KG1 (cell line): ENCODE measurements at places on chromosomes 16 and 17.

GRCh38 chr17:50187394-50187725, 14.1 kb downstream of the COL1A1 start:
- no peak for DNase-seq

DNA sequence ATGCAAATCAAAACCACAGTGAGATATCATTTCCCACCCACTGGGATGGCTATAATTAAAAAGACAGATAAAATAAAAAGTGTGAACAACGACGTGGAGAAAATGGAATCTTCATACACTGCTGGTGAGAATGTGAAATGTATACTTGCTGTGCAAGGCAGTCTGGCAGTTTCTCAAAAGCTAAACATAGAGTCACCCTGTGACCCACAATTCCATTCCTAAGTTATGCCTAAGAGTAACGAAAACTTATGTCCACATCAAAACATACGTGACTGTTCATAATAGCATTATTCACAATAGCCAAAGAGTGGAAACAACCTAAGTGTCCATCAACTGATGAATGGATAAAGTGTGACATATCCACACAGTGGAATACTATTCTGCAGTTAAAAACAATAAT, 38.1 kb upstream of the VPS4A start:
- no peak for DNase-seq

DNA sequence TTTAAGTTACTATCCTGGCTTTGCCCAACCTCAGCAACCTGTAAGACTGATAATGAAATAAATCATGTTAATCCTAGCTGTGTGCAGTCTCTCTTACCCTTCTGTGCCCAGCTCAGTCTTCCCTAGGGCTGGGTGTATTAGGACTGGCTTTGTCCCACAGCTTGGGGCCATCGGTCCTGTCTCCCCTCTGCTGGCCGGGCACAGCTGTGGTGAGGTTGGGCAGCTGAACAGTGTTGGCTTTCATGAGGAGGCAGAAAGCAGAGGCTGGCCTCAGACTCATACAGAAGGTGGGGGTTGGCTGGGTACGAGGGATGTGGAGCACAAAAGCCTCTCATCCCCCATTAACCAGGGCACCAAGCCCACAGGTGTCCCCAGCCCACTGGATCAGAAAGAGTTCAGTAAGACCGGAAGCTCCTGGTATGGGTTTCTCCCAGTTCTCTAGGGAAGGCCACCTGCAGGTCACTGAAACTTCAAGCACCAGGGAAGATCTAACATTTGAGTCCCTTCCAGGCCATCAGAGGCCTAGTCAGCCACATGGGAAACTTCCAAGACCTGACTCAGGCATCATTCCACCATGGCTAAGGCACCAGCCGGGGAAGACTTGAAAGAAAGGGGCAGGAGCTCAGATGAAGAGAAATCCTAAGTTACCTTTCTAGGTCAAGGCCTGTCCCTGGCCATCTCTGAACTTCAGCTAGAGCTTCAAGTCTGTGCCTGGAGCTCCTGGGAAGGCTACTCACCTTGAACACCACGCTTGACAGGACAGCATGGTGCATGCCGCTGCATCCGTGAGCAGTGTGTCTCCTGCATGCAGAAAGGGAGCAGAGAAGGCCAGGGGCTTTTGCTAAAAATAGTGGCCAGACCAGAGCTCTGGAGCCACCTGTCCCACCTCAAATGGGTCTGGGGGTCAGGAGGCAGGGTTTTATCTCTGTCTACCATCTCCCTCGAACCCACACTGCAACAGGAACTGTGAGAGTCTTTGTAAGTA, 8.8 kb downstream of the CNP start:
- no peak for DNase-seq

GRCh38 chr16:30350134-30350871, 4.8 kb downstream of the CD2BP2 start:
- no peak for DNase-seq

- DNase-seq: no peak
These were observed 3.0 kb downstream of the NOL3 start for GRCh38 chr16:67173323-67173722.

GRCh38 chr17:44361292-44362260, 2.1 kb downstream of the FAM171A2 start:
- no peak for DNase-seq

DNA sequence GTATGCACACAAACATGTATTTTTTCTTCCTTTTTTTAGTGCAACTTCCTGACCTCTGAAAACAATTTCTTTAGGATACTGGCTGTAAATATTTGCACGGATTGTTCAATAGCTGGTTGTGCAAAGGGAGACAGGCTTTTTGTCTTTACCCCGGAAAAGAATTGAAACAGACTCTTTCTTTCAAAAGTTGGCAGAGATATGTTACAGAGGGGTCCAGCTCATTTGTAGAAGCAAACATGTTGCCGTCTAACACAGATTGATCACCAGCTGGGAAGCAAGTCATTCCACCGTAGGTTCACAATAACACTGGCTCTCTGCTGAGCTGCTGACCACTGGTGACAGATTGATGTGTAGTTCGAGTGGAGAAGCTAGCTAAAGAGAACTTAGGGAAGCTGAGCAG, 130.9 kb downstream of the STX8 start:
- DNase-seq: no peak

- no peak for DNase-seq
These were observed 1.4 kb downstream of the UBE2I start for GRCh38 chr16:1310832-1311200.

DNA sequence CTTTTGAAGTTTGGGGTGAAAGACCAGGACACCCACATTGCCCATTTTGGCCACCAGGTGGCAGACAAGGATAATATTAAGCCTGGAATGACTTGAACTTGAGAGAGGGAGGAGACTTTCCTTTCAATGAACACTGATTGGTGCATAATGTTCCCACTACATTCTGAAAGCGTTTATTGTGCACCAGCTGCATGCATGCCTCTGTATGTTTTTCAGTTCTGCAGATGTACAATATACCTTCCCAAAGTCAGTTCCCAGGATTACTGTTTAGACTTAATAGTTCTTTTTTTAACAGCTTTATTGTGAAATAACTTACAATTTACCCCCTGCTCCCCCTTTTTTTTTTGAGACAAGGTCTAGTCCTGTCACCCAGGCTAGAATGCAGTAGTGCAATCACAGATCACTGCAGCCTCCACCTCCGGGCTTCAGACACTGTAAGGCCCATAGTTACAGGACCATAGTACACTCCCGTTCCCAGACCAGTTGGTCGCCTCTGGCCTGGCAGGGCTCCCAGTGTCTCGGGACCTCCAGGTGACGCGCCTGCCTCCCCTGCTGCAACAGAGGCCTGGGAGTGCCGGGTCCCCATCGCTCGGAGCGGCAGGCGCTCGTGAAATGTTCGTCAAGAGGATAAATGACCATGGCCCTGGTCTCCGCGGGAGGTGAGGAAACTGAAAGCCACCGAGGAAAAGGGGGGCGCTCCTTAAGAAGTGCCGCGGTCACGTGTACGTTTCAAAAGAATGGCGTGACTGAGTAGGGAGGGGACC, 12.2 kb downstream of the CES2 start:
- DNase-seq: peak; percentile 64

DNA sequence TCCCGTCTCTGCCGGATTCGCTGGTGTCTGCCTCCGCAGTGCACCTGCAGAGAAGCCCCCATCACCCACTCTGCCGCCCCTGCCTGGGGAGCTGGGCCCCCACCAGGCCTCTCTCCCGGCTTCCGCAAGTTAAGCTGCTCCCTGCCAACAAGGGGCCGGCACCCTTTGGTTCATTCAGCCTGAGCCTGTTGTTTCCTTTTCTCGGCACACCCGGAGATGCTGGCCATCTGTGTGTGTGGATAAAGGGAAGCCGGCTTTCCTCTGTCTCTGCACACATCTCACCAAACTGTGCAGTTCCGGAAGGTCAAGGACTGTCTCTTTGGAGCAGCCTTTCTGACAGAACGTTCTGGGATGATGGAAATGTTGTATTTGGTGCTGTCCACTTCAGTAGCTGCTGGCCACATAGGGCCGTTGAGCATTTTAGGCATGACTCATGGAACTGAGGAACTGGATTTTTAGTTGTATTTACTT, 6.8 kb downstream of the MAPK8IP3 start:
- no peak for DNase-seq

GRCh38 chr17:33674685-33675084, 381.6 kb upstream of the ASIC2 start:
- peak; percentile 38 for DNase-seq

DNA sequence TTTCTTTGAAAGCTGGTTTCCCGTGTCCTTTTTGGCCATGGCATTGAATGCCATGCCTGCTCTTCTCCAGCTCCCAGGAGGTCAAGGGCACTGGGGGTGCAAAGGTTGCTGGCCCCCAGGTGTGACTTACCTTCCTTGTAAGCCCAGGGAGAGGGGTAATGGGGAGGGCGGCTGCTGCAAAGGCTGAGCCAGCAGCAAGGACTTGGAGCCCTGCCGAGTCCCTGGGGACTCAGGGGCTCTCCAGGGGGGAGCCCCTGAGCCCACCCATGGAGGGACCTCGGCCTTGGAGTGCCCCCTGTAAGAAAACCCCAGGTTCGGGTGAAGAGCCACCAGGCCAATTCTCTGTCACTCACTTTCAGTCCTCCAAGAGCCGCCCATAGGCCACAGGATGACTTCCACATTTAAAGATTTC, 5.9 kb upstream of the CCL22 start:
- no peak for DNase-seq

- no peak for DNase-seq
These were observed 4.8 kb downstream of the LIMD2 start for GRCh38 chr17:63694950-63695773.

DNA sequence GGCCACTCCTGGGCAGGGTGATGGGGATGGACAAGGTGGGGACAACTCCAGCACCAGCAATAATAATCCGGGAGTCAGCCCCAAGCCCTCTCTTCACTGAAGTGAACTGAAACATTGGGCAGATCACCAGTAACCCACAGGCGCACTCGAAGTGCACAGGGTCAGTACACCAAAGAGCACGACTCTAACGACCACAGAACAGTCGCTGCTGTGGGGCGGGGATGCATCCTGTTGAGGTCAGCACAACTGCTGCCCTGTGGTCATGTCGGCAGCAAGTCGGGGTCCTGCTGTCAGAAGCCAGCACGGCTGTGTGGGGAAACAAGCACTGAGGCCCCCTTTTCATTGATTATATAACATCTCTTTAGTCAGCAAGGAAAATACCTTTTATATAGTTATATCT, 14.6 kb downstream of the DNASE1 start:
- no peak for DNase-seq

DNA sequence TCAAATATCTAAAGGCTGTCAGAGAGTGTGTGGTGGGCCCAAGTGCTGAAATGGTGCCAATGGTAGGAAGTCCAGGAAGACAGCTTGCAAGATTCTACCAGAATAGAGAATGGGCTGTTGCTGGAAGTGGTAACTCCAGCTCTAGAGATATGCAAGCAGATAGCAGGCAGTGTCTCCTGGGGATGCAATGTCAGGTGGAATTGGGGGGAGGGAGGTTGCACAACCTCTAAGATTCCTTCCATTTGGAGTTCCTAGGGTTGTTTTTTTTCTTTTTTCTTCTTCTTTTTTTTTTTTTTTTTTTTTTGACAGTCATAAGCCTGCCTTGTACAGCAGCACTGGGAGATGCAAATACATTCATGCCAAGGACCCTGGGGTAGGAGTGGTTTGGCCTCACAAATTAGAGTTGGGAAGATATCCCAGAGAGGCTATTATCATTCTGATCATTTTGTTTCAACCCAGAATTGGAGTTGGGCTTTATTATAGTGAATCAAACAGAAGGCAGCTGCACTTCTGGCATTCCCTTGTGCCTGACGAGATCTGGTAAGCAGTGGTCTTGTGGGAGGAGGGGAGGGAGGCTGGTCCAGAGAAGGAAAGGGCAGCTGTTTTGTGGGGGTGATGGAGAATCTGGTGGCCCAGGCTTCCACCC, 51.1 kb downstream of the SLC6A2 start:
- no peak for DNase-seq

DNA sequence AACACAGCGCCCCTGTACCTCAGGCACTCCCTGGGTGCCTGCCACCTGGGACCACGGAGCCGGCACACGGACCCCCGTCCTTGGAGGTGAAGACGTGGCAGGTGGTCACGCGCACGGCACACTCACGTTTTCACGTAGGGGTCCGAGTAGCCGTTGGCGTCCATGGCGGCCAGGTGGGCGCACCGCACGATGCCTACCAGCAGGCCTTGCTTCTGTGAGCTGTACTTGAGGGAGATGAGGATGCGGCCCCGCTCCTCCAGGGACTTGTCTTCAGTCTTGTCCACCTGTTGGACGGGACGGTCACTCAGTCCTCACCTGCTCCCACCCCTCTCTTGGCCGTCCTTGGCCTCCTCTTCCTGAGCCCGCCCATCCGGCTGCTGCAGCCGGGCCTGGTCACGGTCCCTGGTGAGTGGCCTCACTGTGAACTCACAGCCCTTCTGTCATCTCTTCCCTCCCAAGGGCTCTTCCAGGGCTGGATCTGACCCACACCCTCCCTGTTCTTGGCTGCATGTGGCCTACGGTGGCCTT, 18.8 kb downstream of the SCGB1C2 start:
- DNase-seq: no peak

- DNase-seq: no peak
These were observed 103.8 kb downstream of the YPEL2 start for GRCh38 chr17:59435238-59435637.

- DNase-seq: no peak
These were observed 16.4 kb upstream of the HS3ST2 start for GRCh38 chr16:22797551-22797950.

- DNase-seq: no peak
These were observed 26.9 kb upstream of the FAM20A start for GRCh38 chr17:68627956-68628575.

- no peak for DNase-seq
These were observed 12.8 kb downstream of the TERF2 start for GRCh38 chr16:69373019-69373418.

GRCh38 chr17:29019475-29020181, 13.8 kb upstream of the SEZ6 start:
- no peak for DNase-seq

DNA sequence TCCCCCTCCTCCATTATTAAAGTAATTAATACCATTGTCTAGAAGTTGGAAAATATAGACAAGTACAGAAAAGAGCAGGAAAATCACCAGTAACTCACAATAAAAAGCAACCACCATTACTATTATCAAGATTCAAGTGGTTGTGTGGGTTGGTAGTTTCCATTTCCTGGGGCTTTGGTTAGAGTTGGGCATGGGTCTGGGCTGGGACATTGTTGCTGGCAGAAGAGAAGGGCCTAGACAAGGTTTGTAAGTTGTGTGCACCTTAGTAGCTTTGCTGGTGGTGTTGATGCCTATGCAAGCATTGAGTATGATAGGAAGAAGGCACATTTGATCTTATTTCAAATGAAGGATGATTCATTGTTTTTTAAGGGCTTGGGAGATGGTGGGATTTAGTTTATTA, 25.4 kb upstream of the NFATC3 start:
- DNase-seq: no peak

- DNase-seq: no peak
These were observed 6.3 kb downstream of the SLC25A39 start for GRCh38 chr17:44318077-44318892.
